ENCODE measurements at places on chromosomes 13 and 19. TPM values are rescaled to one million over a fixed set of nuclear protein-coding genes. Genes with fewer than 3 reads are reported as not detected.
A peak's percentile ranks its signal among the peaks of the same experiment; 100 is the strongest.

GRCh38 chr13:99960663-99961311 lies 10.8 kb downstream of the ZIC5 start:
- DNase-seq, result no peak

- DNase-seq, result peak; percentile 30
These were observed 96.9 kb downstream of the WDFY2 start for GRCh38 chr13:51681037-51681678.

GRCh38 chr19:40726279-40726678 lies 9.4 kb downstream of the ITPKC start:
- DNase-seq, result no peak

- DNase-seq, result no peak
These were observed 321.8 kb upstream of the NBEA start for GRCh38 chr13:34620074-34620850.

The GARIN5A gene
- 1.2 TPM for total RNA-seq

Data from Karpas-422 (cell line).